ENCODE measurements at places on chromosomes 4 and X.

DNA sequence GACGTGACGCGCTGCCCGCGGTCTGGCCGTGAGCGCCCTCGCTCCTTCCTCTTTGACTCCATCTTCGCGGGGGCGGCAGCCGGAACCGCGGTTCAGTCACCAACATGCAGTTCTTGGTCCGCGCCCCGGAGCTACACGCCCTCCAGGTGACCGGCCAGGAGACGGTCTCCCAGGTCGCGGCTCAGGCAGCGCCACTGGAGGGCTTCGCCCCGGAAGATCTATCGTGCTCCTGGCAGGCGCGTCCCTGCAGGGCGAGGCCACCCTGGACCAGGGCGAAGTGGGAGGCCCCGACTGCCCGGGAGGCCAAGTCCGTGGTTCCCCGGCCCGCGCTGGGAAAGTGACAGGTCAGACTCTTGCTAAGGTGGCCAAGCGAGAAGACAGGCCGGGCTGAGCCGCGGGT is 2.9 kb downstream of the TRIML2 start:
- DNase-seq = no peak

- DNase-seq = no peak
Observed at GRCh38 chrX:152821145-152821765, 9.3 kb downstream of the CETN2 start.

GRCh38 chr4:6724421-6725111 is 8.6 kb downstream of the BLOC1S4 start:
- DNase-seq = no peak

DNA sequence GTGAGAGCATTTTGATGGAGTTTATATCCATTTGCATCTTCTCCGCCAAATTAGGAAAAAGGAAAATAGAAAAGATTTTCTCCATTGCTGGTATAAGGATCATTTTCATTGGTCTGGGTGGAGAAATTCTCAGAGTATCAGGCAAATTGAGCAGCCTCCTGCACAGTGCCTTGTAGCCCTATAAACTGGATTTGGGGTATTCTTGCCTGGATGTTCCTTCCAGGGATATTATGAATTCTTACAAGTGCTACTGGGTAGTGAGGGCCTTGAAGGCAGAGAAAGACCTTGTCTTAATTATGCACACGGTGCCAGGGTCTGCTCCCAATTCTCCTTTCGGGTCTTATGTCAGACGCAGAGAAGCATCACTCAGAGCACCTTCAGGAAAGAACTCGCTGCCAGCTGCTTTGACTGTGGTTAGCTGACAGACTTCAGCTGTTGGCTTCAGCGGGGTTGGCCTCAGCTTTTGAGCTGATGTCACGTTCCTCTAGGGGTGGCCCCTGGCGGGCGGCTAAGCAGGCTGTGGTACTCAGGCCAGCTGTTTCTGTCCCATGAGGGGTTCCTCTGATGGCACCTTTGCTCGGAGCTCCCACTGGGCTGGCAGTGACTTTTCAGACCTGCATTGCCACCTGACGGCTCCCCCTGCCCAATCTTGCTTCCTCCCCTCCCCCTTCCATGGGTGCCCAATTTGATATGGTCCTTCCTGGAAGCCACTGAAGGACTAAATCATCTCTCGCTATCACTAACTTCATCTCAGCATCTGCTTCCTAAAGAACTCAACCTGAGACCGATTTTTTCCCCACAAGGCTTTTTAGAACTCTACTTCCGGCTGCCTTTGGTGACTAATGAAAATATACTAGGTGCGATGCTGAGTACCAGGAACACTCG is 519.5 kb downstream of the BCOR start:
- no peak for DNase-seq

GRCh38 chr4:102299354-102300107 is 45.8 kb downstream of the SLC39A8 start:
- DNase-seq = no peak

GRCh38 chr4:160318567-160319220 is 1215.8 kb downstream of the RAPGEF2 start:
- DNase-seq = no peak

- DNase-seq = no peak
Observed at GRCh38 chrX:8845469-8845868, 44.3 kb upstream of the FAM9A start.

DNA sequence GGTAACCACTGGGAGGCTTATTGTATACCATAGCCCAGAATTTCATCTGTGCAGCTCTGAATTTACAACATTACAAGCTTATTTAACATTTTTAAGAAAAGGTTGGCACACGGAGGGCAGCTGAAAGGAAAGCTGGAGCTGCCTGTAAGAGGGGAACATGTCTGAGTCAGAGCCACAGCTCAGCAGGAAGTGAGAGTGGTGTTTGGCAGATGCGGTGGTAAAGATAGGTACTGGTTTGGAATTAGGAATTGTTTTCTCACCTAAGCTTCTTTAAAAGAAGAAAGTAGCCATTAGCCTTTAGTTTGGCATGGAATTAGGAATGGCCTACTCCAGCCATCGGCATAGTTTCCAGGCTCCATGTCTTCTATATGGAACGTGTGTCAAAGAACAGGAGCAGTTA is 172.5 kb upstream of the ANXA3 start:
- no peak for DNase-seq

DNA sequence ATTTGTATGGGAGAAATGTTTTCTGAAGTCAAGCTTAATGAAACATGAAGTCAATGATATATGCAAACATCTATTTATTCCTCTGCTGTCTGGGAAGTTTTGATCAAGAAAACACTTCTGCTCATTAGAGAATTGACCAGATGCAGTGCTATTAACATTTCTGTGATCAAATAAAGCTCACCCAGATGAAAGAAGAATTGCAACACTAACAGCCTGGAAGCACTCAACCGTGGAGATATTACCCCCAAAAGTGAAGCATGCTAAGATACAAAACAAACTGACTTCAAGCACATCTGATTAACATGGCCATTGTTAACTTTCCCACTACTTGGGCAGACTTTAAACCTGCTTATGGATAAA is 73.7 kb upstream of the GUCY1A1 start:
- DNase-seq = no peak

- DNase-seq = no peak
Observed at GRCh38 chr4:2928242-2929176, 34.7 kb downstream of the NOP14 start.

GRCh38 chrX:39886282-39886681 is 211.5 kb downstream of the BCOR start:
- no peak for DNase-seq

DNA sequence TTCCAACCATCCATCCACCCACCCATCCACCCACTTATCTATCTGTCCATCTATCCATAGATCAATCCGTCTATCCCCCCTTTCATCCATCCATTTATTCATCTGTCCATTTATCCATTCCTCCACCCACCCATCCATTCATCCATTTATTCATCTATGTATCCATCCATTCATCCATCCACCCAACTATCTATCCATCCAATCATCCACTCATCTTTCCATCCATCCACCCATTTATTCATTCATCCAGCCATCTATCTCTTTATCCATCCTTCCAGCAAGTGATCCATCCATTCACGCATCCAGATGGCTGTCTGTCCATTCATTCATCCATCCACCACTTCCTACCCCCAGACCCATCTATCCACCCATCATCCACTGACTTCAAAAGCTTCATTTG is 84.0 kb upstream of the CD99 start:
- no peak for DNase-seq

DNA sequence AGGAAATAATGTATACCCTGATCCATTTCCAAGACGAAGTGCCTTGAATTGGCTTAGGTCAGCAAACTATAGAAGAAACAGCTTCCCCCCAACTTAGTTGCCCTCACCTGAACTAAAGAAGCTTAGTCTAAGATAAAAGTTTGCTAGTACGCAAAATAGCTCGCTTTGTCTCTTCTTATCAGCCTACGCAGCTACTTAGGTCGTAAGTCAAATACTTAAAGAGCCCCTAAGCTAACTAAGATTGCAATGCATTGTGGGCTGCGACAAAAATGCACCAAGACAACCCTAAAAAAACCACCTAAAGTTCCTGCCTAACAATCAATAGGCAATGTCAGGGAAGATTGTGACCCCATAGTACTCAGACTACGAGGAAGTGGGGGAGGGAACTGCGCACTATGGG is 12.8 kb downstream of the CLNK start:
- DNase-seq = no peak

DNA sequence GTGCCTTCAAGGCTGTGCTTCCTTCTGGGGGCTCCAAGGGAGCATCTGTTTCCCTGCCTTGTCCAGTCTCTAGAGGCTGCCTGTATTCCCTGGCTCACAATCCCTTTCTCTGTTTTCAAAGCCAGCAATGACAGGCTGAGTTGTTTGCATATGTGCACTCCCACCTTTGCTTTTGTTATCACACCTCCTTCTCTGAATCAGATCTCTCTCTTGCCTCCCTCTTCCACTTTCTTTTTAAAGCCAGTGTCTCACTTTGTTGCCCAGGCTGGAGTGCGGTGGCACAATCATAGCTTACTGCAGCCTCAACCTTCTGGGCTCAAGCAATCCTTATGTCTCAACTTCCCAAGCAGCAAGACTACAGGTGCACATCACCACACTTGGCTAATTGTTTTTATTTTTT is 37.1 kb upstream of the LEF1 start:
- DNase-seq = no peak

DNA sequence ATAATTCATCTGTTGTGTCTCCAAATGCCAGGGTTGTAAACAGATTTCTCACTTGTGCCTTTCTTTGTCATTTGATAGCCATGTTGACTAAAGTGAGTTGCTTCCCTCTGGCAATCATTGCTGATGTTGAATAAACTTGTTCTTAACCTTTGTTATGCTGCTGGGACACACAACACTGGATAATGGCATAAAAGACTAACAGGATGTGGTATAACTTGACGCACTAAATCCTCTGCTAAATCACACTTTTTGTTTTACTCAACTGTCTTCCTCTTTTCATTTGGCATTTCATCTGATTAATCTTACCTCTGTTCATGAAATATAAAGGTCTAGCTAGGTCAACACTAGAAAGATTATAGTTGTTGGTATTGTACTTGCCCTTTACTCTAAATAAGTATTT is 17.6 kb upstream of the CXCL5 start:
- no peak for DNase-seq

DNA sequence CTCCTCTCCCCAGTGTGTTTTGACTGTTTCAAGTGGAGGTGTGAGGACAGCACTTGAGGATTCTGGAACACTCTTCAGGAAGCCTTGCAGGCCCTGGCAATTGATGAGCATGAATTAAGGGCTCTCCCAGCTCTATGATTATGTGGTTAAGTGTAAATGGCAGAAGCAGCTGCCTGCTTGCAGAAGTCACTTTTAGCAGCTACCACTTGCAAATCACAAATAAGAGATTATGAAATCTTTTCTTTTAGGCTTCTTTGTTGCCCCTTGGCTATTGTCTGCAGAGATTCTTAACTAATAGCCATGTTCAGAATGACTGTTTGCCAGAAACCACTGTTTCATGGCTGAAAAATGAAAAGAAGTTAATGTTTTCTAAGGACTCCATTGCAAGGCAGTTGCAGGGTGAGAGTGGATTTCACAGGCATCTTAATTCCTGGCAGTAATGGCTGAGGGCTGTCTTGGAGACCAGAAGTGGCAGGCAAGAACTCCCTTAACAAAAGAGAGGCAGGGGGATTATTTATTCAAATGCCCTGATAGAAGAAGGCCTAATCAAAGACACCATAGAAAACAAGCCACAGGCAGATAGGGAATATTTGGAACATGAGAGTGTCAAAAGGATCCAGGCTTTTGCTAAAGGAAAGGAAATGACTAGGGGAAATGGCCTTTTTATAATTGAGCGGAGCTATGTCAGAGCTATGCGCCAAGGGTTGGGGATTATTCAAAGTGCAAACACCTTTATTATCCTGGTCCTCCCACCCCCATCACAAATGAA is 8.3 kb upstream of the HOPX start:
- DNase-seq = no peak
